SHP77 (cell line): ENCODE measurements at places on chromosomes 3 and 15.

GRCh38 chr15:63329567-63330350 lies 51.9 kb downstream of the CA12 start:
- DNase-seq: no peak

GRCh38 chr15:62644216-62644888 lies 398.2 kb upstream of the TPM1 start:
- no peak for DNase-seq

DNA sequence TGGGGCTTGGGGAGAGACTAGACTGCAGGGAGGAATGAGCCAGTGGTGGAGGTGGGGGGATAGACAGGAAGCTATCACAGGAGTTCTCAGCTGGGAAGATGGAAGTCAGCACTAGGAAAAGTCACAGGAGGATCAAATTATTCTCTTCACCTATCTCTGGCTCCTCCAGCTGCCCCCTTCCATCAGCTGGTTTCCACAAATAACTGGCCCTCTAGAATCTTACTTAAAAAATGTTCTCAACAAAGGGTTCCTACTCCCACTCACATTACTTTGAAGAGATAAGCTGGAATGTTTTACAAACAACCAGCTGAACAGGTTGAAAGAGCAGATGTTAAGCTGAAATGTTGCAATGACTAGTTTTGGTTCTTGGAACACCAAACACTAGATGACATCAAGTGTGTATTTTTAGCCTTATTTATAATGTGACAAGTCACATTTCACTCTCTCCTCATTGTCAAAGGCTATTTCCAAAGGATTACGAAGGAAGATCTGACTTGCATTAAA lies 102.7 kb upstream of the AADACL2 start:
- DNase-seq: no peak

GRCh38 chr15:85619992-85620689 lies 174.6 kb downstream of the KLHL25 start:
- no peak for DNase-seq

DNA sequence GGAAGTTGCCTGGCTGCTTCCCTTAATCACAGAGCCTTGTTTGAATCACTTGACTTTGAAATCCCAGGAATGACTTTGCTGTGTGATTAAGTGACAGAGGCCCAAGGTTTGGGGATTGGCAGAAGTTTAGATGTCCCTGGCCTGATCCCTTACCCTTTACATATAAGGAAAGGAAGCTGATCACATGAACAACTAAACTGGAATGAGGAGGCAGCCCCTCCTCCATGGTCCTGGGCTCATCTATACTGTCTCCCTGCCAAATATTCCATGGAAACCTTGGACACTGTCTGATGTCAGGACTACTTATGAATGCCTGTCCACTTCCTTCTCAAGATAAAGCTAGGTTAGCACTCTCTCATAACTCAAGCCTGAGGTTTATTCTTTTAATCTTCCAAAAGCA lies 181.3 kb upstream of the CTDSPL start:
- DNase-seq: no peak

- DNase-seq: no peak
Observed at GRCh38 chr3:141499965-141500364, 13.1 kb downstream of the RASA2 start.

- DNase-seq: no peak
Observed at GRCh38 chr15:69934607-69935006, 163.1 kb downstream of the TLE3 start.

DNA sequence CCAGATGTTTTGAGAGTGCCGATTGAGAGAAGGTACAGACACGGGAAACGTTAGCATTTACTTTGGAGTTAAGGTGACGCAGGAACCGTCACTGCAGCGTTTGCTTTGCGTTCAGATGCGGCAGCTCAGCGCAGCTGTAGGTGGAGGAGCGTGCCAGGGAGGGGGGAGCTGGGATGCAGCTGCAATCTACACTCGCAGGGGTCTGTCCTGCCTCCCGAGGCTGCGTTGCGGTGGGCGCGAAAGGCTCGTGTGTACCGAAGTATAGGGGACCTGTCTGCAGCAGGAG lies 425 bp upstream of the FYTTD1 start:
- peak; percentile 36 for DNase-seq

DNA sequence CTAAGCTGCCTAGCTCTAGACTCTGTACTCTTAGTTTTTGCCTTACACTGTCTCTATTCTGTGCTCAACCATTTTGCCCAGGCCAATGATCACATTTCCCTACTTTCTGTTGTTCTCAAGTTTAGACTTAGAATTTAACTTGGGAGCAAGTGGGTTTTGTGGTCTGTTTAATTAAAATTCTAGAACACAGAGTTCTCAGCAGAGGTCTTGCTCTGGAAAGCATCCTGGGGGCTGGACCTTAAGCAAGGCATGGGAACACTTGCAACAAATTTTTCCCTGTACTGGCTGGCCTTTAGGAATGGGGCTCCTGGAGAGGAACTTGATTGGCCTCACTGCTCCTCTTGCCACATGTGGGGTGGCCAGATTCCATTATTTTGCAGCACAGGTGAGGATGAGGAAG lies 236.3 kb upstream of the LRTM1 start:
- DNase-seq: no peak

DNA sequence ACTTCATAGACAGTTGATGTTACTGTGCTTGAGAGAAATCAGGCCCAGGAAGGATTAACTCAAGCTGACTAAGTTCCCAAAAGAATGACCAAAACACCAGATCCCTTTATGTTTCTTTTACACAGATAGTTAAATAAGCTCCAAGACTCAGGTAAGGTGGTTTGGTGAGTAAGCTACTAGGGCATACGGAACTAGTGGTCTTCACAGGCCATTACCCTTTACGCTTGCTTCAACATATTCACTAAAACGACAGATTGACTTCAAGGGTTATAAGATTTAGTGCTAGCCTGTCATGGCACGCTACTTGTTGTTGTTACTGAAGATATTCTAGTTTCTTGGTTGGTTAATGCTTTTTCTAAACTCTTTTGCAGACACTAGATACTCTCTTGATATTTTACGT lies 369.3 kb downstream of the LPP start:
- DNase-seq: no peak

DNA sequence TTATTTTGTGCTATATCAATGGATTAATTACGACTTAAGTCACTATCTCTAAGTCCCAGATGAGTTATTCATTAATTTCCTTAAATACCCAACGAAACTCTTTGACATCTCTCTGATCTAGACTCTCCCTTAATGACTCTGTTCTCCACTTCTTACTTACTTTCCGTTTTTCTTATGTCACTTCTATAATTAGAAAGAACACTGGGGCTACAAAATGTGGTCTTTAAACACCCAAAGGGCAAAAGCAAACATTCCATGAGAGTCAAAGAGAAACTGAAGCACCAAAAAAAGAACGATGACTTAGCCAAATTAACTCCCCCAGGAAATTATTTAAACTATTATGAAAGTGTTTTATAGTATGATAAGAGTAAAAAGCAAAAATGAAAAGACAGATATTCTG lies 166.4 kb upstream of the UBE2E2 start:
- DNase-seq: no peak

DNA sequence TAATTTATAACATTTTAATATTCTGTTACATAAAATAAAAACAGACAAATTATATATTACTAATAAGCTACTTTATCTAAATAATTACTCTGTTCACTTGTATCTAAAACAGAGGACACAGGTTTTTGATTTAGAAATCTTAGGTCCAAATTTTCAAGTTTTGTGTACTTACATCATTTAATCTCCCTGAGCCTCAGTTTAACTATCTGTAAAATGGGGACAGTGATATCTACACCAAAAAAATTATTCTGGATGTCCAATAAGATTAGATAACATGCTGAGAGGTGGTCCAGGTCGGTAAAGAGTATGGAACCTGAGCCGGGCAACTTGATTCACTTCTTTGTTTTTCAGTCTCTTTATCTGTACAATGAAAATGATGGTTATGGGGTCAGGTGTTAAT lies 263.8 kb upstream of the CDIN1 start:
- DNase-seq: no peak

GRCh38 chr15:77004189-77004588 lies 9.3 kb downstream of the PSTPIP1 start:
- no peak for DNase-seq

DNA sequence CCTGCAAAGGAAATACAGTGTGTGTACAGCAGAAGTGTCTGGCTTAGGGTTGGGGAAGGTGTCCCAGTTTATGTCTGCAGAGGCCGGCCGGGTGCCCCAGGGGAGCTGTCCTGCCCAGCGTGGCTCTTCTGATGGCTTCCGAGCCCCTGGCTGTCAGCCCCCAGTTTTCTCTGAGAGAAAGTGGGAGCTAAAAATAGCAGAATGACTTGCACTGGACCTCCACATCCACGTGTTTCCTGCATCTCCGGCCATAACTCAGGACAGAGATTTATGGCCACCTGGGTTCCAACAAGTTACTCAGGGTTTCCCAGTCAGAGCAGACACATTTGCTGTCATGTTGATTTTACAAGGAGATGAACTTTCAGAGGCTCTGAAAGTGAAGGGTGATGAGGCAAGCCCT lies 192.0 kb downstream of the ATP10A start:
- DNase-seq: no peak

- DNase-seq: no peak
Observed at GRCh38 chr15:91970142-91970541, 116.6 kb downstream of the SLCO3A1 start.
